Fibroblast of skin of scalp (primary cell): ENCODE measurements at places on chromosomes 5 and 9.
A peak's percentile ranks its signal among the peaks of the same experiment; 100 is the strongest.

- no peak for DNase-seq
Observed at GRCh38 chr9:15239816-15240215, 67.2 kb downstream of the TTC39B start.

- peak; percentile 97 for DNase-seq
Observed at GRCh38 chr5:120604884-120605283, 140.8 kb downstream of the PRR16 start.

DNA sequence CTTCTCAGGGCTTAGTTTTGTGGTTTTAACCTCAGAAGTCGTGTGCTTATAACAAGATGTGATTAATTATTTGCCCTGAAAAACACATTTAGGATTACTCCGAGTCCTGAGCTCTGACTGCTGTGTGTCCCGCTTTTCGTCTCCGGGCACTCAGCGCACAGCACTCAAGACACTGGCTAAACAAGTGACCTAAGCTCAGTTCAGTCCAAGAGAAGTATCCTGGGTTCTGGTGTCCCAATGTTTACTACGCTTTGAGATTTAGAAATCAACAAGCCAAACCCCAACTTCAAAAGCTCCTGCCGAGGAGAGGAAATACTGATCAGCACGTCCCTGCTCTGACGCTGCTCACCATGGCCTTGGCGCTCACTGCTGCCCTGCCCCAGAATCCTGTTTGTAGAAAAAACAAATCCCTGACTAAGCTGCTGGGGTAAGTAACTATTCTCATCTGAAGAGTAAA, 53.2 kb downstream of the IPPK start:
- no peak for DNase-seq

- DNase-seq = no peak
Observed at GRCh38 chr5:123283031-123283430, 140.2 kb downstream of the CEP120 start.

- no peak for DNase-seq
Observed at GRCh38 chr5:164934039-164934438, 1428.6 kb downstream of the MAT2B start.

- no peak for DNase-seq
Observed at GRCh38 chr5:109573766-109574165, 116.0 kb upstream of the MAN2A1 start.

GRCh38 chr5:149405550-149406202, 26.6 kb upstream of the IL17B start:
- peak; percentile 54 for DNase-seq

DNA sequence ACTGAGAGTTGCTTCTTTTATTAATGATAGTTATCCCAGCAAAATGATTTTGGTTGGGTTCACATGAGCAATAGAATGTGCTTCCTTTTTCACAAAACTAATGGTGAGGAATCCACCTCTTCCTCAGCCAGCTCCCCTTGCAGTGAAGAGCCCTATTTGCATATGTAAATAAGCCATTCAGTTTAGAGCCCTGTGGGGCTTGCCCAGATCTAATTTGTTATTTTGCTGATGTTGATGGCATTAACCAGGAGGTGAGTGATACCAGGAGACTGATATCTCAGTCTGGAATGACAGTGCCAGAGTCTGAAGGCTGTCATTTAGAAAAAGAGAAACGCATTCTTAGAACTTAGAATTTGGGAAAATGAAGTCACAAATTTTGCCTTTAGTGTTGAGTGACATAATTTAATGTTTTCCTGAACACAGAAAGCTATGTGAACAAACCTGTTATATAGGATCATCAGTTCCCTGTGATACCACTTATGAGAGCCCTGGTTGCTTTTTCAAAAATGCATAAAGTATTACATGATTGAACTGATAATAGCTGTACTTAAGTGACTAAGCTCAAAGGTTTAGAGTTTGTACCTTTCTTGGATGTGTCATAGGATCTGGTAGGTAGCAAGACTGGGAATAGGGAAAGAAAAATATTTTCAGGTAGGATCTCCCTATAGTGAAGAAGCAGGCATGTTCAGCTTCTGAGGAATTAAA, 271.6 kb downstream of the MAST4 start:
- no peak for DNase-seq

DNA sequence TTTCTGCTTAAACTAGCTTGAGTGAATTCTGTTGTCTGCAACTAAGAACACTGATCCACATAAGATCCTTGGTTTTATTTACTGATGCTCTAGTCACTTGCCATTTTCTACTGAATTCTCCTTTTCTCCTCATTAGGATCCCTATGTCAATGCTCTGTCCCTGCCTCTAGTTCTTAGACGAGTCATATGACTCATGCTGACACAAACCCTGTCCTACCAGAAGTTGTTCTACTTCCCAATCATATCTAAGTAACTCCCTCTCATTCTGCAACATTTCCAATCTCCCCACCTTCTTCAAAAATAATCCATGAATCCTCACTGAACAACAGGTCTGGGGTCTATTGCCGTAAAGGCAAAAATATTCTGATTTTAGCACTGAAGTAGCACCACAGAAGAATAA, 47.1 kb upstream of the DMRT1 start:
- no peak for DNase-seq

DNA sequence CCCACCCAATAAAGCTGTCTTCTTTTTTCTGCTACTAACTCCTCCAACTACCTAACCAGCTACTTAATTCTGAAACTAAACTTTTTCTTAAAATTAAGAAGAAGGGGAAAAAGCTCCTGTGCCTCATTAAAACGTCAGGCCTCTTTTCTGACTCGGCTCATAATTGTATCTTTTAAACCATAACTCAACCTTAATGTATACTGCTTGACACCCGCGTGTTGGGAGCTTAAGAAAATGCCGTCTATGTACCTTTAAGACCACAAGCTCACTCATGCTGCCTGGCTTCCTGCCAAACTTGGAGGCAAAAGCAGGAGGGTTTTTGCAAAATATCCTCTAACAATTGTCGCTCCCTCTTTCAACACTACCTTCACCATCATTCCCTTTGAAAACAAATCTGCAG, 5.0 kb downstream of the EBF1 start:
- DNase-seq = peak; percentile 93

GRCh38 chr5:14286574-14287421, 143.7 kb downstream of the TRIO start:
- DNase-seq = no peak

DNA sequence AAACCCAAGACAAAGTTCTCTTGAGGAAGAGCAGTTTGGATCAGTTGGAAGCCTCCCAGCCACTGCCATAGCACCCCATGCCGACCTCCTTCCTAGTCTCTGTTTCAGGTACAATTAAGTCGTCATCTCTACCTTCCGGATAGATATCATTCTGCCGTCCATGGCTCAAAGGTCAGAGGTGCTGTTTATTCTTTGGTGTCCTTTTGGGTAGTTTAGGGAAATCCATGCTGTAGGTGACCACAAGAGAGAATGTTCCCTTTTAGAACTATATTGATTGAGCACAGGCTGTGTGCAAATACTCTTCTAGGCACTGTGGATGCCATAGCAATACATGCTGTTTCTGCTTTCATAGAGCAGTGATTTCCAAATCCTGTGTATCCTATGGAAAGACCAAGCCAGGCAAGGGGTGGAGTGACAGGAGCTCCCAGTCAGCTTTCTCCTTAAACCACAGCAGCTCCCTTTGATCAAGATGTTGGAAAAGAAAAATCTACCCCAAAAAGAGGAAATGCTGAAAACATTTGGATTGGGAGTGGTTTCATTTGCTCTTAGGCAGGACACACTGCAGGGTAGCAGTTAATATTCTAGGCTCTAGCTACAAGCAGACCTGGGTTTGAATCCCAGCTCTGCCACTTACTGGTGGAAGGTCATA, 127.9 kb downstream of the PALM2AKAP2 start:
- DNase-seq = no peak

DNA sequence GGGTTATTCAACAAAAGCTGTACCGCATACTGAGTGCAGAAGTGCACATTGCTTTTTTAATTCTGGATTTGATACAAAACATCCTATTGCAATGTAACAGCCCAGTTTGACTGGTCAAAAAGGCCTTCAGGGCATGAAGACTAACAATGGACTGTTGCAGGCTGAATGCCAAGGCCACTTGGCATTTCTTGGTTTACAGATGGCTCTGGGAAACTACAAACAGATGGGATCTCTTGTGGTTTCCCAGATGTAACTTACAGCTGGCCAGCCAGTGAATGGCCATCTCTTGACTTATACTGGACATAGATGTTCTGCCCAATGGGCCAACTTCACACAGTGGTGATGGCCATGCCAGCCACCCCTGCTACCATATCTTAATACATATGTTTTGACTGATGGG, 36.8 kb downstream of the UGT3A2 start:
- DNase-seq = no peak

- peak; percentile 52 for DNase-seq
Observed at GRCh38 chr5:148179234-148179824, 11.0 kb downstream of the SPINK14 start.

GRCh38 chr9:90722071-90722470, 79.4 kb upstream of the DIRAS2 start:
- DNase-seq = no peak

DNA sequence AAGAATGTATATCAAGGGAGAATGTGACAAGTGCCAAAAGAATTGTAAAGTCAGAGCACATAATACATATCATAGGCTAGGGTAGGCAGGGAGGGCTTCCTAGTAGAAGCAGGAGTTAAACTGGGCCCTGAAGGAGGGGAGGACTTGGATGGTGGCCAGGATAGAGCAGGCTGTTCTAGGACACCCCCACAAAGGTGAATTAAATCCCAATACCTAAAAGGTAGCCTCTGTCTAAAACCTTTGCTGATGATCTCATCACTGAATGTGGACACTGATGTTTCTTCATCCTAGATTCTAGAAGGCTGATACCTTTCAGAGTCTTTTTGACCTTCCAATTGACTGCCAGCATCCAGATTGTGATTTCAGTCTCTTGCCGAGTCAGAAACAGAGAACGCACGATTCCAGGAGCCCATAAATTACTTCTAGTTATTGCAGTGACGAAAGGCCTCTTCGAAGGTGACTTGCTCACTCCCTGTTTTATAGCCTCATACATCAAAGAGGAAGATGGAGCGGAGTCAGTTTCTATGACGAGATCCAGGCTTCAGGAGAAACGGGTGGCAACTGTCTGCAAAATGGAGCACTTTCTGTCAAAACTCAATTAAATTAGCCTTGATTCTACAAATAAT, 43.2 kb downstream of the KIF4B start:
- DNase-seq = no peak

GRCh38 chr5:97165726-97166125, 17.3 kb downstream of the RIOK2 start:
- no peak for DNase-seq
